ENCODE measurements at places on chromosomes 11 and 22.

GRCh38 chr22:50660306-50660705 lies 12.3 kb upstream of the SHANK3 start:
- no peak for DNase-seq

- no peak for DNase-seq
Measured at GRCh38 chr11:41309716-41310115, 149.7 kb downstream of the LRRC4C start.

DNA sequence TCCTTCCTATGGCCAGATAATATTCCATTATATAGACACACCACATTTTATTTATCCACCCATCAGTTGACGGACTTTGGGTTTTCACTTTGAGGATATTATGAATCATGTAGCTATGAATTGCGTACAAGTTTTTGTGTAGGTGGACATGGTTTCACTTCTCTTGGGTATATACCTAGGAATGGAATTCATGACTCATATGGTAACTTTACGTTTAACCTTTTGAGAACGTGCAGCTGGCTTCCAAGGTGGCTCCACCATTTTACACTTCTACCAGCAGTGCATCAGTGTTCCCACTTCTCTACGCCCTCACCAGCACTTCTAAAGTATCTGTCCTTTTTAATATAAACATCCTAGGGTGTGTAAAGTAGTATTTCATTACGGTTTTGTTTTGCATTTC lies 112.0 kb downstream of the PLEKHA7 start:
- DNase-seq, result no peak

DNA sequence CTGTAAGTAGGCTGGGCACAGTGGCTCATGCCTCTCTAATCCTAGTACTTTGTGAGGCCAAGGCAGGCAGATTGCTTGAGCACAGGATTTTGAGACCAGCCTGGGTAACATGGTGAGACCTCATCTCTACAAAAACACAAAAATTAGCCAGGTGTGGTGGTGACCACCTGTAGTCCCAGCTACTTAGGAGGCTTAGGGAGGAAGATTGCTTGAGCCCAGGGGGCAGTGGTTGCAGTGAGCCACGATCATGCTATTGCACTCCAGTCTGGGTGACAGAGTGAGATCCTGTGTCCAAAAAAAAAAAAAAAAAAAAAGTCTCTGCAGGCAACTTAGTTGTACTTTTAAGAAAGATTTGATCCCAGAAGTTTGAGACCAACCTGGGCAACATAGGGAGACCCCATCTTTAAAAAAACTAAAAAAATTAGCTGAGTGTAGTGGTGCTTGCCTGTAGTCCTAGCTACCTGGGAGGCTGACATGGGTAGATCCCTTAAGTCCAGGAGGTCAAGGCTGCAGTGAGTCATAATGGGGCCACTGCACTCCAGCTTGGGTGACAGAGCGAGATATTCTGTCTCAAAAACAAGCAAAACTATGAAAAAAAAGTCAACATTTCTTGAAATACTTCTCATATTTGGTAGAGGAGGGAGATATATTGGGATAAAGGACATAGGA lies 10.5 kb downstream of the ATM start:
- no peak for DNase-seq

- DNase-seq, result no peak
Measured at GRCh38 chr11:121254756-121255155, 37.8 kb upstream of the SC5D start.

GRCh38 chr11:125171974-125172373 lies 7.4 kb downstream of the PKNOX2 start:
- no peak for DNase-seq

DNA sequence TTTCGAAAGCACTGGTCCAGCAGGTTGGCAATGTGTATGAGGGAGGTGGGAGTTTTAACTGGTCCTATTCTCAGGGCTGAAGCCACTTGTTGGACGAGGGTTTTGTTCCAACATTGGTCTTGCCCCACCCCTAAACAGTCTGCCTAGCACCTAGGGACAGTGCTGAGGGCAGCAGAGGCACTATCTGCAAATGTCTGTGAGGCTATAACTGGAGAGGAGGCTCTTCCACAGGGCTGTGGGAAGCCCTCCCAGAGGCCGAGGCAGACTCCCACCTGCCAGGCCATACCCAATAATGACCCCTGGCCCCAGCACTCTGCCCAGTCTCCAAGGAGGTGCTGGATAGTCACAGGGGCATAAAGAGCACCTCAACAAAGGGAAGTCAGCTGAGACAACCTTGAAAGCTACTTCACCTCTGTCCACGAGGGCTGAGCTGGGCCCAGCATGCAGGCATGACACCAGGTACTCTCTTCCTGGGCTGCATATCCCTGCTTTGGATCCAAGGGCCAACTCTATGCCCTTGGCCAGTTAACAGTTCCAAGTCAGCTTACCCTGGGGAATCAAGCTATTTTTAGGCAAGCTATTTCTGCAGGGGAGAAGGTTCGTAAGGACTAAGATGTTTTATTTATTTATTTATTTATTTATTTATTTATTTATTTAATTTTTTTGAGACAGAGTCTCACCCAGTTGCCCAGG lies 40.2 kb upstream of the SLC25A1 start:
- DNase-seq, result no peak

GRCh38 chr11:130163346-130164220 lies 4.0 kb downstream of the ST14 start:
- DNase-seq, result peak; percentile 41

- DNase-seq, result no peak
Measured at GRCh38 chr11:2569321-2569721, 124.5 kb downstream of the KCNQ1 start.

GRCh38 chr11:63844836-63845235 lies 5.9 kb downstream of the MARK2 start:
- no peak for DNase-seq

DNA sequence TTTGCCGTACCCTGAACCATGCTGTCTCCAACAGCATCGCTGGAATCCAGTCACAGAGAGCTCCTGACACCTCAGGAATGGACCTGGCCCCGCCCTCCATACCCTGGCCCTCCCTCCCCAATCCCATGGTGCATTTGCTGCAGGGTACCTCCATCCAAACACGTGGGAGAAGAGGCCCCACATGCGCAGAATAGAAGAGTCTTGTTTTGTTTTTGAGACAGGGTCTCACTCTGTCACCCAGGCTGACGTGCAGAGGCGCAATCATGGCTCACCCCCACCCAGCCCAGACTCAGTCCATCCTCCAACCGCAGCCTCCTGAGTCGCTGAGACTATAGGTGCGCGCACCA lies 2.3 kb upstream of the PNPLA2 start:
- no peak for DNase-seq

DNA sequence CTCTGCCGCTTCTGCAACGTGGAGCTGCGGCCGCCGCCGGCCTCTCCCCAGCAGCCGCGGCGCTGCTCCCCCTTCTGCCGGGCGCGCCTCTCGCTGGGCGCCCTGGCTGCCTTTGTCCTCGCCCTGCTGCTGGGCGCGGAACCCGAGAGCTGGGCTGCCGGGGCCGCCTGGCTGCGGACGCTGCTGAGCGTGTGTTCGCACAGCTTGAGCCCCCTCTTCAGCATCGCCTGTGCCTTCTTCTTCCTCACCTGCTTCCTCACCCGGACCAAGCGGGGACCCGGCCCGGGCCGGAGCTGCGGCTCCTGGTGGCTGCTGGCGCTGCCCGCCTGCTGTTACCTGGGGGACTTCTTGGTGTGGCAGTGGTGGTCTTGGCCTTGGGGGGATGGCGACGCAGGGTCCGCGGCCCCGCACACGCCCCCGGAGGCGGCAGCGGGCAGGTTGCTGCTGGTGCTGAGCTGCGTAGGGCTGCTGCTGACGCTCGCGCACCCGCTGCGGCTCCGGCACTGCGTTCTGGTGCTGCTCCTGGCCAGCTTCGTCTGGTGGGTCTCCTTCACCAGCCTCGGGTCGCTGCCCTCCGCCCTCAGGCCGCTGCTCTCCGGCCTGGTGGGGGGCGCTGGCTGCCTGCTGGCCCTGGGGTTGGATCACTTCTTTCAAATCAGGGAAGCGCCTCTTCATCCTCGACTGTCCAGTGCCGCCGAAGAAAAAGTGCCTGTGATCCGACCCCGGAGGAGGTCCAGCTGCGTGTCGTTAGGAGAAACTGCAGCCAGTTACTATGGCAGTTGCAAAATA lies 816 bp downstream of the PDE3B start:
- peak; percentile 22 for DNase-seq

DNA sequence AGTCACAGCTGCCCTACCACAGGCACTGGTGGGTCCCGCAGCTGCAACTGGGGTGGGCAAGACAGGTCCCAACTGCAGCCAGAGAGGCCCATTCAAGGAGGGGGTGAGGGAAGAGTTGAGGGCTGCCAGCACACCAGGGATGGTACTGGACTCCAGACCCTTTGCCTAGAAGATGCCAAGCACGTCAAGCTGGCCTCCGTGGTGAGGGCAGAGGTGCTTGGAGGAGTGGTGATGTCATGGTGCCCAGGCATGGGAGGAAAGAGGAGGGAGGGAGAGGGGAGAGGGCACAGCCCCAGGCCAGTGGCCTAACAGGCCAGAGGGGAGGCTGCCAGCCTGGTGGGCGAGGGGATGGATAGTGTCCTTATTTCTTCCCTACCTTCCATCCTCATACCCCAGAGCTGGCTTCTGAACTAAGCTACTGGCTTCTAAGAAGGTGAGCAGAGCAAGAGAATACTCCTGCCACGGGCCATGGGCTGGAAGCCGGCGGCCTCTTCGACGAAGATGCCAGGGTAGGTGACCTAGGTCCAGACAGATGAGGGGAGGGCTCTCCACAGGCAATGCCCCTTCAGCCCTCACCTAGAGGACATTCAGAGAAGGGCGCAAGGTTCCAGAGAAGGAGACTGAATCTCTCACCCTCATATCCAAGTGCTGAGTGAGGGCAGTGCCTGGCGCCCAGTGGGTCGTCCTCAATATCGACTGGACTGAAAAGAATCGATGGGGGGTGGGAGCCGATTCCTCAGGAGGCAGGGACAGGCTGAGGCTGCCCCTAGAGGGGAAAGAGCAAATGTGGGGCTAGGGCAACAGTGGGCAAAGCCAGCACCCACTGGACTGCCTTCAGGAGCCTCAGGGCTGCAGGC lies 1.8 kb downstream of the SYT7 start:
- DNase-seq, result no peak

DNA sequence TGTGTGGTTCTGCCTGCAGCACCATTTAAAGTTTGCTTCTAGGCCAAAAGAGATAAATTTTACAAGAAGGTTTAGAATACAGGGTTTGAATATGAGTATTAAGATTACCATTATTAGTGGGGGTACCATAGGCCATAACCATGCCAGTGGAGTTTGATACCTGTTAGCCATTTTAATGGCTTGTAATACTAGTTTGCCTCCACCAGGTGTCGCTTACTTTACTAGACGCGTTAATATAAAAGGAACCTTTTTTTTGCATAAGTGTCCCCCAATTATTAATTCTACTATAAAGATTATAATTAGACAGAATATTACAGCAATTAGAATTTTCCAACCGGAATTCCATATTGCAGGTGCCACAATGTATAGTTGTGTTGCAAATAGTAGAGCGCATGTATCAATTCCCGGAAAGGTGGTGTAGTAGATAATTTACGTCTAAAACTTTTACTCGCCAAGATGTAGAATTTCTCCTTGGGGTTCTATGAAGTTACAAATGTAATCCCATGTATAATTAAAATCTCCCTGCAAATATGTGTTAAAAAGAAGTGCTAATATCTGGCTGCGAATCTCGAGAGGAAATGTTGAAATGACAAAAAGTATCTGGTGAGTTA lies 16.1 kb downstream of the MS4A6E start:
- DNase-seq, result no peak

- no peak for DNase-seq
Measured at GRCh38 chr11:96160732-96161306, 182.2 kb downstream of the MAML2 start.

DNA sequence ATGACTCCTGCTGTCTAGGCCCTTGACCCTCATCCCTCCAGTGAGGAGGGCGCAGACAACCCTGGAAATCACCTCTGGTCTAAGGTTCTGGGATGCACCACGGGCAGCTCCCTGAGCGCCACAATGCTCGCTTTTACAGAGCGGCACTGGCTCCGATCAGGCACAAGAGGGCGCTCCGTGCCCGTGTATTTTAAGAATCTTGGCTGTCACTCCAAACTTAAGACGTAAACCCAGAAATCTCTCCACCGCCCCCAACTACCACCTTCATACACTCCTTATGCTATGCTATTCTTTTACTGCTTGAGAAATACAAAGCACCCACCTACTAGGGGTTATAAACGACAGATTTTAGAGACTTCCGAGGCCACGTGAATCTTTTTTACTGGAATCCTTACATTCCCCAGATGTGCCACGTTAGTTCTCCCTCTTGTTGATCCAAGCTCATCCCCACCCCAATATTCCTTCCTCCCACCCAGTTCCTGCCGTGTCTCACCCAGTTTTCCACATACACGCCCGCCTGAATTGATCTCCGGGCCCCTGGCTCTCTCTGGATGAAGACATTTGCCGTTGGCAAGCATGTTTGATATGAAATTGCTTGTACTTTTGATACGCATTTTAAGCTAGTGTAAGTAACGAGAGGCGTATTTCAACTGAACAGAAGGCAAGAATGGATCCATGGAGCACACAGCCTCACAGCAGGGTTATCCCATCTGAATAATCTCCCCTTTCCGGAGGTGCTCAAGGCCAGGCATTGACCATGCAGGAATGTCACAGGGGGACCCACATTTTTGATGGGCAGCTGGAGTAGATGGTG lies 453.5 kb downstream of the OPCML start:
- no peak for DNase-seq

- no peak for DNase-seq
Measured at GRCh38 chr22:39839917-39840510, 53.5 kb downstream of the ENTHD1 start.

DNA sequence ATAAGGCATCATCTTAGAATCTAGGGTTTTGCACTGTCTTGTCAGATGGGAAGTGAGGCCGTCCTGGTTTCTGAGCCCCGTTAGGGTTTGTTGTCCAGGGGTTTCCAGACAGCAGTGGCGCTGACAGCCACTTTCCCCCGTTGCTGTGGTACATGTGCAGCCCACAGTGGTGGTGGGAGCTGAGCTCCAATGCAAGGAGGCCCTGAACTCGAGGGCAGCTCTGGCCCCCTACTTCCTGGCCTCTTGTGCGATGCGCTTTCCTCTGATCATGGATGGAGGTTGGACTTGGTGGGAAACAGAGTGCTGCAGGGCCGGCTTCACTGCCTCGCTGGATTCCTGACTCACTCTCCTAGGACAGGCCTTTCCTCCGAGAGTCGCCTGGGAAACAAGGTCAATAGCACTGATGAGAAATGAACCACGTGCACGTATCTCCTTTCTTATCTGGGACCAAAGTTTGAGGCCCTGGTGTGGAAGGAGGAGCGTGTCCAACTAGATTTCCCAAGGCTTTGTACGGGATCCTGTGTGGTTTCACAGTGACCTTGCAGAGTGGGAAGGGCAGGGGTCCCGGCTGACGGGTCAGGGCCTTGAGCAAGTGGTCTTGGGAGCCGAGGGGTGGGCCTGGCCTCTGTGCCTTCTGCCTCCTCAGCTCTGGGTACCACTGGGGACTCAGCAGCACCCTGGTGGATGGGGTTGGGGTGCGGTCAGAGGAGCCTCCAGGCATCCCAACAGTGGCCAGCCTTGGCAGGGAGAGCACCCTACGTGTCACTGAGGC lies 3.7 kb downstream of the PHRF1 start:
- DNase-seq, result no peak

- no peak for DNase-seq
Measured at GRCh38 chr22:45709060-45709739, 37.6 kb downstream of the ATXN10 start.

DNA sequence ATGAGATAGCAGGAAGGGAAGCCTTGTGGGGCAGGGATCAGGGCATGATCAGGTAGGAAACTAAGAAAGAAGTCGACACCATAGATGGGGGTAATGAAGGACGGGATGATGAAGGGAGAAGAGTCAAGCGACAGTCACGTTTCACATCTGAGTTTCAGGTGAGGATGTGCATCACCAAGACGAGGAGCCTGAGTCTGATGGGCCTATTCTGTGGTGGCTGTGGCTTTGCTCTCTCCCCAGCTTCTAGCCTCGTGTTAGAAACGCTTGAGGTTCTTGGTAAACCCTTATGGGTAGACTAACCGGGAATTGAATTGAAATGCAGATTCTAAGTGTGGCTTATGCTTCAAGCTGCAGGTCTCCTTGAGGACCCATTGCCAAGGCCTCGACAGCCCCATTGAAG lies 45.6 kb upstream of the LMO1 start:
- no peak for DNase-seq
